ENCODE measurements at places on chromosomes 11 and 22.

DNA sequence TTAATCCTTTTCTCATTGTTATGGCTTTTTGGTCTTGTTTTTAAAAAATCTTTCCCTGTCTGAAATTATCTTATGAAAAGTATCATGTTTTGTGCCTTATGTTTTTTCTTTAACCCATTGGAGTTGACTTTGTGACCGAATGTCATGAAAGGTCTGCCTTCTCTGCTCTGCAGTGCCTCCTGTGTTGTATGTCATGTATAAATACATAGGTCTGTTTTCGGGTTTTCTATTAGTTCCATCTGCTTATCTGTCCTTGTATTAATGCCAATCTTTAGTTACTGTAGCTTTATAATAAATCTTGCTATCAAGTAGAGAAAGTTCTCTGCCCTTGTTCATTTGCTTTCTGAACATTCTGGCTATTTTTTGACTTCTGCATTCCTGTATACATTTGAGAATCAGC is 73.0 kb downstream of the ZBTB44 start:
- DNase-seq, result no peak

DNA sequence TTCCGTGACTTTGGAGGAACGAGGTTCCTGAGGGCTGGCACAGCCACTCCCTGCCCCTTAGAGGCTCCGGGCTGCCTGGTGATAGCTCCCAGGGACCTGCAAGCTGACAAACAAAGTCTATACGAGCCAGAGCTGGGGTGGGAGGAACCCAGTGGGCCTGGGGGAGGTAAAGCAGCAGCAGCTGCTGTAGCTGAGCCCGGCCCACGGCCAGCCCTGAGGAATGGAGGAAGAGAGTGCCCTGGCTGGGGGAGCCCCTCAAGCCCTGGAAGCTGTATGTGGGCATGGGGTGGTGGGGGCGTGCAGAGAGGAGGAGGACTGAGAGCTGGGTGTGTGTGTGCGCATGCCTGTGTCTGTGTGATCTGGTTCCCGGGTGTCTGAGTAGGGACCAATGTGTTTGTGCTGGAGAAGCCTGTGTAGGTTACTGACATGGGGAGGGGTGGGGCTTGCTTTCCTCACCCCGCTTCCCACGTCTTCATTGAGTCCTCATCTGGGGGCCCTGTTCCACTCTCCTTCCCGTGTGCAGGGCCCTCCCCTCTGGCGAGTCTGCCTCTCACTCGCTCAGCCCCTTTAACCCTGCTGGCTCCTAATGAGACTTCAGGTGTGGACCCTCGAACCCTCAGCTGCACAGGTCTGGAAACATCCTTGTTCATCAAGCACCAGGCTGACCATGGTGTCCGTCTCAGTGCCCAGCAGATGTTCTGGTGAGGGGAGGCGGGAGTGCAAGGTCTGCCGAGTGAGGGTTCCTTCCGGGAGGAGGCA is 10.8 kb downstream of the ST3GAL4 start:
- no peak for DNase-seq

GRCh38 chr11:6599449-6599848 is 4.0 kb downstream of the RRP8 start:
- no peak for DNase-seq

GRCh38 chr11:80816966-80817365 is 1376.1 kb upstream of the TENM4 start:
- no peak for DNase-seq

GRCh38 chr11:113417428-113417827 is 29.8 kb downstream of the ANKK1 start:
- no peak for DNase-seq

GRCh38 chr11:71580057-71581003 is 2.3 kb downstream of the KRTAP5-11 start:
- peak; percentile 79 for DNase-seq

DNA sequence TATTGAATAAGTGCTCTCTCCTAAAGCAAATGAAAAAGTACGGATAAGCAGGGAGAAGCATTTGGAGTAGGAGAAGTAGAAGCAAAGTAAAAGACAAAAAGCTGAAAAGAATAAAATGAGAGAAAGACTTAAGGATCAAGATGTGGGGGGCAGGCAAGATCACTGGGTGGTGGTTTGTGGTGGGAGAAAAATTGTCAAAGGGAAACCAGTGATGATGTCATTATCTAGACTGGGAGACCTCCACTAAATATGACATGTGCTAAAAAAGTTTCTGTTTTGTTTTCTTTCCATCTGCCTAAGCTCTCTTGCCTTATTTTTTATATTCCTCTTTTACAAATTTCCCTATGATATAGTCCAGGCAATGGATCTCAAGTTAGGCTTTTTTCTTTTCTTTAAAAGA is 14.8 kb upstream of the MAML2 start:
- DNase-seq, result no peak

- DNase-seq, result no peak
These were observed 112.7 kb downstream of the SEZ6L start for GRCh38 chr22:26281941-26282340.

DNA sequence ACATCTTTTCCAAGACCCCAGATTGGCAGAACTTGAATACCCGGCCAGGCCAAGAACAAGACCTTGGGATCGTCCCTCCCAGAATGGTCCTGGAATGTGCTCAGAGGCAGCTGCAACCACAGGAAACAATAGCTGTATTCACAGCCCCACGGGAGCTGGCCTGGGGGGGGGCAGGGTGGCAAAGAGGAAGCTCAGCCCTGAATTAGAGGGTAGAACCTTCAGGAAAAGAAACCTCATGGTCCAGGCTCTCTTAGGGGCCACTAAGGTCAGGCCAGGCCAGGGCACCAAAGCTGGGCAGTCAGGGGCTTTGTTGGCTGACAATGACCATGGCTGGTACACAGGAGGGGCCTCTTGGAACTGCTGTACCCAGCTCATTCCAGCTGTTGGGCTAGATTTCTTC is 17.3 kb downstream of the RPL27A start:
- no peak for DNase-seq

DNA sequence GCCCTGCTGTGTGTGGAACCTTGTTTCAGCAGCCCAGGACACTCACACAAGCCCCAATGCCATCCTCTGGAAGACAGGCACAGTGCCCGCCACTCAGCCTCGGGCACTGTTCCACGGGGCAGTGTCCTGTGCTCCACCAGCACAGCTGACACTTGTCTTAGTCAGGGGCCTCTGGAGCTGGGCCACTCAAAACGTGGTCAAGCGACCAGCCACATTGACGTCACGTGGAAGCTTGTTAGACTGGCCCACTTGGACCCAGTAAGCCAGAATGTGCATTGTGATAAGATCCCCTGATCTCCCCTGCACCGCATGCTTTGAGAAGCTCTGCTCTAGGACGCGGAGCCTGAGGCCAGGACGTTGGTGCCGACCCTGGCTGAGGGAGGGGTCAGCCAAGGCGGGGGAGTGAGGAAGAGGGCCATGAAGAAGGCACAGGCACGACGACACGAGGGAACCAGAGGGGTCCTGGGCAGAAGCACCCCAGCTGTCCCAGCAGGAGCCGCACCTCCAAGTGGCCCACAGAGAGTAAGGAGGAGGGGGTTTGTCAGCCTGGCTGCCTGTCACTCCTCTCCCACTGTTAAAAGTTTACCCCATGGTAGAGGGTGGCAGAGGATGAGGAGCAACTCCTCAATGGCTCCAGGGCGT is 64.6 kb downstream of the LINC01488 start:
- no peak for DNase-seq

DNA sequence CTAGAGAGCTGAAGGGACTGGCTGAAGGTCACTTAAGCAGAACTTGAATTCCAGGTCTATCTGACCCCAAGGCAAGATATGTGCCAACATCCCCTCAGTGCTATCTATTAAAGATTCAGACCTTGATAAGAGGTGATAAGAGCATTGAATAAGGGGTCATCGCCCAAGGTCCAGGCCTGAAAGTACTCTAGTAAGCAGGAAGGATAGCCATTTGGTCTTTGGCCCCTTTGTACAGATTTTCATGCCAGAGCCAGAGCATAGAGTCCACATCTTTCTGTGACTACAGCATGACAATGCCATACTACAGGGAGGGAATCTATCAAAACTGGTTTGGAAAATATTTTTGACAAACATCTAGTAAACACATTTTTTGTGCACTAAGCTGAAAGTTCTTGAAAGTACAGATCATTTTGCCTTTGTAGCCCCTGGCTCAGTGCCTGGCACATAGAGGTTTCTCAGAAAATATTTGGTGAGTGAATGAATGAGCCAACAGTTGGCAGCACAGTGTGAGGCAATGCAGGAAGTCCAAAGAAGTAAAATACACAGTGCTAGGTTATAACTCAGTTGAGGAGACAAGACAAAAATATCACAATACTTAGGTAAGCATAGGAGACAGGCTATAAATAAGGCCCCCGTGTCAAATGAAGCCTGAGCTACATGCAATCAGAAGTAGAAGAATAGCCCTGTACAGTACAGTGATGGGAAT is 15.1 kb upstream of the RRAS2 start:
- no peak for DNase-seq

DNA sequence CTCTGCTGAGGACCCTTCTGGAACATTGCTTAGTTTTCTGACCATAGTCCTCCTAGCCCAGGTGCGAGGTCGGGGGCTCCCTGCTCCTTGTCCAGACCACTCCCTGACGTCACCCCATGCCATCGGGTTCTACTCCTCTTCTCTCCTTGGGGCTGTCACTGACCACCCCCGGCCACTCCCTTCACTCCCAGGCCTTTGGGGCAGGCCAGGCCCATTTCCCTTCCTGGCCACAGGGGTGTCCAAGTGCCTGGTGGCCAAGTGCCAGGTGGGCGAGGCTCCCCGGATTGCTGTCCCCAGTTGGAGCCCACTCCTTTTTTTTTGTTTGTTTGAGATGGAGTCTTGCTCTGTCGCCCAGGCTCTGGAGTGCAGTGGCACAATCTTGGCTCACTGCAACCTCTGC is 19.5 kb downstream of the MRGPRD start:
- DNase-seq, result no peak

DNA sequence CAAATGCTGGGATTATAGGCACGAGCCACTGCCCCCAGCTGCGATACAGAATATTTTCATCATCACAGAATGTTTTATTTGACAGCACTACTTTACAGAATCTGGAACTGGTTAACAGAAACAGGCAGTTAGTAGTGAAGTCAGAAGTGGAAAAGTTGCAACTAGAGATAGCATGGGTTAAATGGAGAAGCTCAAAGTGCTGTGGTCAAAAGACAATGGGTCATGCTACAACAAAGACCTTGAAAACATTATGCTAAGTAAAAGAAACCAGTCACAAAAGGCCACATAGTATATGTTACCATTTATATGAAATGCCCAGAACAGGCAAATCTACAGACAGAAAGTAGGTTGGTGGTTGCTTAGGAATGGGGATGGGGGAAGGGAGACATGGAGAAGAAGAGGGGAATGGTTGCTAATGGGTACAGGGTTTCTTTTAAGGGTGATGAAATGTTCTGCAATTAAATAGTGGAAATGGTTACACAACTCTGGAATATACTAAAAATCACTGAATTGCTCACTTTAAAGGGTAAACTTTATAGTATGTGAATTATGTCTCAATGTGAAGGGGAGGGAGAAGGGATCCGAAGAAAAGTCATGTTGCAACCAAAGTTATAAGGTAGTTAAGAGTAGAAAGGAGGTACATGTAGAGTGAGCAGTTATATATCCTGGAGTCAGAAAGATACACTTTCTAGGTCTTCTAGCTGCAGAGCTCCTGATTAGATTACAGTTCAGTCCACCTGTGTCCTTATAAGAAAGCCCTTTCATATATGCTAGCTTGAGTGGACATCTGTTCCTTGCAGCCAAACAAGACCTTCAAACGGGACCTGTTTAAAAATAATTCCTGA is 46.3 kb upstream of the RAPSN start:
- no peak for DNase-seq

Data from NCI-H1694 (cell line).